ENCODE measurements at places on chromosomes 4 and X. TPM values are rescaled to one million over a fixed set of nuclear protein-coding genes. Genes with fewer than 3 reads are reported as not detected.

The UGT2A3 gene
- total RNA-seq = not detected

The UGT2B7 gene
- 0.77 TPM for total RNA-seq

The GK2 gene
- total RNA-seq = not detected

The BANK1 gene
- total RNA-seq = 0.44 TPM

The SPANXN3 gene
- total RNA-seq = not detected

- no peaks in the 10 kb centered on the region for H3K36me3 ChIP-seq
- no peaks in the 10 kb centered on the region for H3K4me1 ChIP-seq
- no peak for DNase-seq
Measured at GRCh38 chrX:2401201-2401589, 99.6 kb downstream of the DHRSX start.

DNA sequence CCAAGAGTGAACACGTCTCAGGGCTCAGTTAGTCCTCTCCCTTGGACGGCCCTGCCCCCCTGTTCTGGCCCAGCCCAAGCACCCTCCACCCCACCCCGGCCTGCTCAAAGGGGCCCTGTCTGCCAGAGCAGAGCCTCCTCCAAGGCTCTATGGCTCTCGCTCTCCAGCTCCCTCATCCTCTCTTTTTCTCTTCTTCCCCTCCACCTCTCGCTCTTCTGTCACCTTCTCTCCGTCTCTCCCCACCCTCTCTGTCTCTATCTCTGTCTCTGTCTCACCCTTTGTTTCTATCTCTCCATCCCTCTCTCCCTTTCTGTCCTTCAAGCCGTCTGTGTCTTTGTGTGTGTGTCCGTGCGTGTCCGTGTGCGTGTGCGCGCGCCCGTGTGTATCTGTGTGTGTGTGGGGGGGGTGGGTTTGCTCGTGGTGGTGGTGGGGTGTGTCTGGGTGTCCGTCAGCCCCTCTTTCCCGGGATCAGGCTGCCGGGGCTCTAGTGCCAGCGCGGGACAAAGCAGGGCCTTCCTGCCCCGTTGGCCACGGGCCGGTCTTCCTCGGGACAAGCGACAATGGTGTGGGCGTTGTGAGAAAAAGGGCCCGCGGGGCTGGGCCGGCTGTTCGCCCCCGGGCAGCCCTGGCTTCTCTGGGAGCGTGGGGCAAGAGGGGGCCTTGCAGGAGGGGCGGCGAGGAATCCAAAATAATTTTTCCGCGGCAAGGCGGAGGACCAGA is 8.7 kb downstream of the FRG2 start:
- H3K36me3 ChIP-seq = no peaks in the 10 kb centered on the region
- DNase-seq = no peak
- H3K27me3 ChIP-seq = no peaks in the 10 kb centered on the region
- no peak overlapping the region for H3K4me3 ChIP-seq

DNA sequence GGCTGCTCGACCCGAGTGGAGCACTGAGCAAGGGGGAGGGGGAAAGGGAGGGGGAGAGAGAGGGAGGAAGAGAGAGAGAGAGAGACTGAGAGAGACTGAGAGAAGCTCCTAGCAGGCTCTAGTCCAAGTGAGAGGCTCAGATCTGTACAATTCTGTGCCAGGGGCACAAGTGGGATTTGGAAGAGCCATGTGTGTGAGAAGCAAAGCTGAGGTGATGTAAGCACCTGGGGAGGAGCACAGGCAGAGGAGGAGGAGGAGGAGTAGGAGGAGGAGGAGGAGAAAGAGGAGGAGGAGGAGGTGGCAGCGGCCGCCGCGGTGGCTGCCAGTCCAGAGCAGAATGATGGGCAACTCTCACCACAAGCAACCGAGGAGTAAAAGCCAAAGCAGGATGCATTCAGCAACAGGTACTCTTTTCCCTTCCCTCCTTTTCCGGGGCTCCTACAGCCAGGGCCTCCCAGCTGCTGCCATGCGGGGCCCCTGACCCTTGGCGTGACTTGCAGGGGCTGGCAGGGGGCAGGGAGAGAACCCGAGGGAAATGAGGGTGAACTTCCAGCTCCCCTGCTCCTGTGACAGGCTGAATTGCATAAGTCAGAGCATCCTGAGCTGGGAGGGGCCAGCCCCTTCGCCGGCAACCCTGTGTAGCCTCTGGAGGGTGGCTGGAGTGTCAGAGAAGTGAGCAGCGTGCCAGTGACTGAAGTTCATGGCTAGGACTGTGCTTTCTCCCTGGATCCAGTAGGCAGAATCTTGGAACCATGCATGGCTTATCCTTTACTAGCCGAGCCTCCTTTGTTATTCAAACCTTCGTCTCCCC is 62.2 kb downstream of the RTL5 start:
- H3K27me3 ChIP-seq = peaks cover 4% of the 10 kb centered on the region
- no peaks in the 10 kb centered on the region for H3K4me1 ChIP-seq
- H3K4me3 ChIP-seq = no peak overlapping the region
- no peak for DNase-seq
- H3K27ac ChIP-seq = no peak overlapping the region
- H3K36me3 ChIP-seq = no peaks in the 10 kb centered on the region

DNA sequence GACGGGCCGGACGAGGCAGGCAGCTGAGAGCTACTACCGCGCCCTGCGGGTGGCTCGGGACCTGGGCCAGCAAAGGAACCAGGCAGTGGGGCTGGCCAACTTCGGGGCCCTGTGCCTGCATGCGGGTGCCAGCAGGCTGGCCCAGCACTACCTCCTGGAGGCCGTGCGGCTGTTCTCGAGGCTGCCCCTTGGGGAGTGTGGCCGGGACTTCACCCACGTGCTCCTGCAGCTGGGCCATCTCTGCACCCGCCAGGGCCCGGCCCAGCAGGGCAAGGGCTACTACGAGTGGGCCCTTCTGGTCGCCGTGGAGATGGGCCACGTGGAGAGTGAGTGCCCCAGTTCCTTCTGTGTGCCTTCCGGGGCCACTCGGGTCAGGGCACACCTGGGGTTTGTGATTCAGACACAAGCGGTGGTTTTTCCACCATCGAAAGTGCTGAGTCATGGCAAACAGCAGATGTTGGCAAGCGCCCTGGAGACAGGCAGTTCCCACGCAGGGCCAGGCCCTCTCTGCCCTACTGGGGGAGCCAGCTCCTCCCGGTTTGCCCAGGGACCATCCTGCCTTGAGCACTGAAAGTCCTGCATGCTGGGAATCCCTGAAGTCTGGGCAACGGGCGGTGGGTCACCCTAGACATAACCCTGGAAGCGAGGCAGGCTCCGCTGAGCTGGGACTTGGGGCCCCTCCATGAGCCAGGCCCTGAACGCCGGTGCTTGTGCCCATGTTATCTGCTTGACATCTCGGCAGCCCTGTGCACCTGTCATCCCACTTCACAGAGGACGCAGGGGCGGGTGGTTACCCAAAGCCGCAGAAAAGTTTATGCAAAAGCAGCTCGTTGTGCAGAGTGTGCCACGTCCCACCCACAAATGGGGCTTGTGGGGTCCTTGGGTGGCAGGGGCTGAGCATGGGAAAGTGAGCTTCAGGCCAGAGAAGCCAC is 29.5 kb downstream of the SH3TC1 start:
- DNase-seq = peak; percentile 76
- peaks cover 19% of the 10 kb centered on the region for H3K36me3 ChIP-seq
- H3K4me1 ChIP-seq = peaks cover 29% of the 10 kb centered on the region
- peak overlapping the region; percentile 83 for H3K27ac ChIP-seq

GRCh38 chr4:24533364-24533763 is 51.0 kb downstream of the DHX15 start:
- no peaks in the 10 kb centered on the region for H3K4me1 ChIP-seq
- H3K4me3 ChIP-seq = no peak overlapping the region
- H3K36me3 ChIP-seq = peaks cover 23% of the 10 kb centered on the region
- H3K27ac ChIP-seq = no peak overlapping the region
- no peaks in the 10 kb centered on the region for H3K27me3 ChIP-seq

DNA sequence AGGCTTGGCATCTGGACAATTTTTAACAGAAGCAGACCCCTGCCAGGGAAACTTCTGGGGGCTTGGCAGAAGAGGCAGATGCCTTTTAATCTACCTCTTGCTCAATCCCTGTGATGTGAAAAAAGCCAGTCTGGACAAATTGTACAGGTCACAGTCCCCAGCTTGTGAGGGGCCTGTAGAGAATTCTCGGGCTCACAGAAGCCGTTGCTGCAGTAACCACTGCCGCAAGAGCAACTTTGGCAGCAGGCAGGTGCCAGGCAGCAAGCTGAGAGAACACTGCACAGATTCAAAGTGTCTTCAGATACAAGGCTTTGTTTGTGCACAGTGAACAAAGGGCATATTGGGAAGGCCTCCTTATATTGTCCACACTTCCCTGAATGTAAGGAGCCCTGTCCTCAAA is 11.7 kb downstream of the GPKOW start:
- H3K27ac ChIP-seq = no peak overlapping the region
- H3K4me3 ChIP-seq = no peak overlapping the region
- peaks cover 1% of the 10 kb centered on the region for H3K36me3 ChIP-seq

GRCh38 chrX:13923845-13924244 is 105.8 kb downstream of the GEMIN8 start:
- no peak overlapping the region for H3K4me3 ChIP-seq
- no peak overlapping the region for H3K27ac ChIP-seq
- H3K4me1 ChIP-seq = no peaks in the 10 kb centered on the region
- no peaks in the 10 kb centered on the region for H3K36me3 ChIP-seq
- no peak for DNase-seq

Measured in GM12878 (cell line).